ENCODE measurements at places on chromosomes 7 and 10.
A peak's percentile ranks its signal among the peaks of the same experiment; 100 is the strongest.

DNA sequence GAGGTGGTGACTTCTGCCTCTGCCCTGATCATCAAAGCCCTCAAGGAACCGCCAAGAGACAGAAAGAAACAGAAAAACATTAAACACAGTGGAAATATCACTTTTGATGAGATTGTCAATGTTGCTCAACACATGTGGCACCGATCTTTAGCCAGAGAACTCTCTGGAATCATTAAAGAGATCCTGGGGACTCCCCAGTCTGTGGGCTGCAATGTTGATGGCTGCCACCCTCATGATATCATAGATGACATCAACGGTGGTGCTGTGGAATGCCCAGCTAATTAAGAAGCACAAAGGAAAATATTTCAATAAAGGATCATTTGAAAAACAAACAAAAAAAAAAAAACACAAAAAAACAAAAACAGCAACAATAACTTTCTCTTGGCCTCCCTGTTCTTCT, 59.5 kb upstream of the TOMM7 start:
- no peak for DNase-seq

GRCh38 chr7:37282927-37283326, 165.7 kb downstream of the ELMO1 start:
- no peak for DNase-seq

DNA sequence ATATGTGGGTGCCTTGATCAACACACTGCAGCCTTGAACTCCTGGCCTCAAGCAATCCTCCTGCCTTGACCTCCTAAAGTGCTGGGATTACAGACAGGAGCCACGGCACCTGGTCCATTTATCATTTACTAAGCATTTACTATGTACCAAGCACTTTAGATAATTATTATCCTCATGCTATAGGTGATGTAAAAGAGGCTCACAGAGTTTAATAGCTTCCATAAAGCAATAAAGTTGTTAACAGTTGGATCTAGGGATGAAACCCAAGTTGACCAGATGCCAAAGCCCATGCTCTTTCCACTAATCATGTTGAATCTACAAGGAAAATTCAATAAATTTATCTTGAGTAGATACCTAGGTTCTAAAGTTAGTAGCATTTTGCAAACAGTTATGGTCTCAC, 5.0 kb downstream of the NAPEPLD start:
- DNase-seq = no peak

GRCh38 chr10:43231523-43232078, 35.3 kb downstream of the RASGEF1A start:
- DNase-seq = peak; percentile 6

- no peak for DNase-seq
Measured at GRCh38 chr10:129809841-129810240, 154.2 kb downstream of the EBF3 start.

DNA sequence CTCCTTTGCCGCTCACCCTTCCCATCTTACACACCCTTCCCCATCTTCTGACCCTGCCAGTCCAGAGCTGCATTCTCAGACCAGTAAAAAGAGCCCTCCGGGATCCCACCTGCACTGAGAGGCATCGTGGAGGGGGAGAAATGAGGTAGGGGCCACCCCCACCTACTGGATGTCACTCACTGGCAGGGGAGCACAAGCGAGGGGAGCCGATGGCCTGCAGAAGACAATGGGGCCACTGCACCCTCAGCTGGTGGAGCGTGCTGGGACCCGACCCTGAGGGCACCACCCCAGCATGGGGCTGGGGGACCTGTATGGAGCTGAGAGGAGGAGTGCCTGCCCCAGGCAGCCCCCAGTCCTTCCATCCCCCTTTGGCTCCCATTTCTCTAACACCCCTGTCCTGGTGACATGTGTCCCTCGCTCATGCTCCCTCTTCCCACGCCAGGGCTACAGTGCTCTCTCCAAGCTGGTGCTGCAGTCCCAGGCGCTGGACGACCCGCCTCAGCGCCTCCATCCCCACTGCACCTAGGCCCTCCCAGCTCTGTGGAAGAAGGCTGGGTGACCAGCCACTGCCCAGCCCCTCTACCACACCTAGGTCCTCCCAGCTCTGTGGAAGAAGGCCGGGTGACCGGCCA, 49.8 kb downstream of the RASGEF1A start:
- no peak for DNase-seq

DNA sequence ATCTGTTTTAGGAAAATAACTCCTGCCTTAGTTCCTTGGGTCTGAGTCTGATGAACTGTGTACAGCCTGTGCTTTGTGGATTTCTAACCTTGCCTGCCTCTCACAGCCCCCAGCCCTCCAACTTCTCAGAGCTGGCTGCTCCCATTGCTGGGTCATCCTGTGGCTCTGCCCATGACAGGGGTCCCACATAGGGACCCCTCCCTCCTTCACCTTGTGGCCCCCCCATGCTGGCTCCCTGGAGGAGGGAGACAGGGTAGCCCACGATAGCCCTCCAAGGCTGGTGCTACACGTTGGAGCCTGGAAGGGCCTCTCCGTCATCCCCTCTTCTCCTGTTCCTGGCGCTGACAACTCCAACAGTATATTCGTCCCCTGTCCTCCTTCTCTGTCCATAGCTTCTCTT, 2.8 kb upstream of the DENND2A start:
- no peak for DNase-seq

DNA sequence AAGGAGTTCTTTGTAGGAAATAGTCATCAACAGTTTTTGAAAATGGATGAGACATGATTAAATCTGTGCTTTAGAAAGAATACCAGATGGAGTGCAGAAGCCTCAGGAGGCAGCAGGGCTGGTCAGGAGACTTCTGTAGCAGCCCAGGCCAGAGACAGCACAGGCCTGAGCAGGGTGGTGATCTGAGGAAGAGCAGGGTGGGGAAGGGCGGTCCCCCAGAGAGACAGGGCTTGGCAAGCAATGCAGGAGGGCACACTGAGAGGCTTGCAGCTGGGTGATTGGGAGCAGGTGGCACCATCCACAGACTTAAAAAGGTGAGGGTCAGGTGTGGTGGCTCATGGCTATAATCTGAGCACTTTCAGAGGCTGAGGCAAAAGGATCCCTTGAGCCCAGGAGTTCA, 4.3 kb upstream of the SMKR1 start:
- DNase-seq = no peak

DNA sequence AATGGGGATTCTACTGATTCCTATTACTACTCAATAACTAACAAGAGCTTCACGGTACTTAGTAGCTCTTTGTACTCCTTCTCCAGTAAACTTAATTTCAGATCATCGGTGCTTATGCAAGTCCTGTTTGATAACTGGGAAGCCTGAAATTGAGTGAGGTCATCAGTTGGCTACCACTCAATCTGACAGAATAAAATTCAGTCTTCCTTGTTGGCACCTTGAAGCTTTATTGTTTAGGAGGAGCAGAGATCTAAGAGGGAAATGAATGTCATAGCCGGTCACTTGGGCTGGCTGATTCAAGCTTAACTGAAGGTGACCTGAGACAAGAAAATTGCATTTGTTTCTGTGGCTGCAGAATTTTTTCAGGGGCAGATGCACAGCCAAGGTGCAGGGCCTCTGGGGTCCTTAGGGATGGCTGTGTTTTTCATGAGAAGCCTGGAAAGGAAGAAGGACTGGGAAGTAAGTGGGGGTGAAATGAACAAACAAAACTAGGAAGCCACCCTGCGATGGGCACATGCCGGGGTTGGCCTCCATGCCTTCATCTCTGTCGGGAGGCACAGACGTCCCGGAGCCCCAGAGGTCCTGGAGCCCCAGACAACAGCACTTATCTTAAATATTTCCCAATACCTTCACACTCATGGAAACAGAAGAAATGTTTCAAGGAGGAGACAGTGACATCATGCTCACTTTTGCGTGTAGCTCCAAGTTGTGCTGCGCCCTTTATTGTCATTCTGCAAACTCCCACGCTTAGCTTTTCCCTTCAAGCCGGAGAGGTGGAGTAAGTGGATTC, 85.0 kb upstream of the KIF5B start:
- DNase-seq = no peak
